ENCODE measurements at places on chromosomes 3 and 15.
A peak's percentile ranks its signal among the peaks of the same experiment; 100 is the strongest.

- peak; percentile 61 for DNase-seq
These were observed at the start of gene SPRED1 for GRCh38 chr15:38252481-38253350. TSS of gene SPRED1 (plus strand) at chr15:38252836. CDS start at chr15:38253186, 350 bp downstream.

- DNase-seq = peak; percentile 62
These were observed 104.5 kb downstream of the ADCY5 start for GRCh38 chr3:123344175-123344906.

DNA sequence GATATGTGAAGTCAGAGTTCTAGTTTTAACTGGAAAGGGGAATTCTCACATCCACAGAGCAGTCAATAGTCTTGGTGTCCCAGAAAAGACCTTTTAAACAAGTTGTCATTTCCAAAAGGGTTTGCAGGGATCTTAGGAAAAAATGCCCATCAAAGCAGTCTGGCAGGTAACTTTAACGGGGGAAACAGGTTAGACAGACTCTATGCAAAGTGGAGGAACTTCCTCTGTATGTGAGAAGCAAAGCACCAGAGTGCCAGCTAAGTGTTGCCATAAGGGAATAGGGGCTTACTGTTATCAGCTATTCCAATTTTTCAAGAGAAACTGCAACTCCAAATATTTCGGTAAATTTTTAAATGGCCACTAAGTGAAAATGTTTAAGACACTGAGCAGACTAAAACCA is 307.9 kb upstream of the MDFIC2 start:
- DNase-seq = no peak

- no peak for DNase-seq
These were observed 168.7 kb downstream of the GREM1 start for GRCh38 chr15:32886459-32886858.

- DNase-seq = no peak
These were observed 146.9 kb downstream of the CLSTN2 start for GRCh38 chr3:140081887-140082286.
